ENCODE measurements at places on chromosomes 5 and 9. TPM values are rescaled to one million over a fixed set of nuclear protein-coding genes. Genes with fewer than 3 reads are reported as not detected.

GRCh38 chr5:41973887-41974286 lies 48.8 kb downstream of the FBXO4 start:
- H3K27me3 ChIP-seq = no peaks in the 10 kb centered on the region
- no peaks in the 10 kb centered on the region for H3K36me3 ChIP-seq
- H3K27ac ChIP-seq = no peak overlapping the region
- H3K4me1 ChIP-seq = no peaks in the 10 kb centered on the region

DNA sequence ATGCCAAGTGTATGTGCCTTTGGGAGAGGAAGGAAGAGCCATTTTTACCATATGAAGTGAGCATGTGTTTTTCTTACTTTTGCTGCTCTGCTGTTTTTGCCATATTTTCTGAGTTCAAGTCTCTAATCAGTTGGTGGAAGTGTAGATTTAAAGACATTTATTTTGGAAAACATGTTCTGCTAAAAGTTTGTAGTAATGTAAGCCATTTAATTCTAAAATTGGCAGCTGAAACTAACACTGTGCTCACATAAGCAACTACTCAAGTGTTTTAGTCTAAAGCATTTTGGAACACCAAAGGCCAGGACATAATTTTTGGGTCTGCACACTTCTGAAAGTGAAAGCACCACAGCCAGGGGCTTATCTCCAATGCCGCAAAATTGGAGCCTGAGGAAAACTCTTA lies 363.4 kb upstream of the ZNF608 start:
- H3K27me3 ChIP-seq = no peaks in the 10 kb centered on the region
- H3K4me1 ChIP-seq = no peaks in the 10 kb centered on the region
- no peak overlapping the region for H3K27ac ChIP-seq
- no peak overlapping the region for H3K4me3 ChIP-seq
- no peak for DNase-seq

GRCh38 chr5:14417792-14418765 lies 163.5 kb upstream of the OTULINL start:
- H3K4me1 ChIP-seq = peaks cover 22% of the 10 kb centered on the region
- H3K27ac ChIP-seq = no peak overlapping the region
- H3K4me3 ChIP-seq = no peak overlapping the region

GRCh38 chr5:179223528-179223927 lies 121.7 kb downstream of the ADAMTS2 start:
- no peak overlapping the region for H3K27ac ChIP-seq
- DNase-seq = no peak
- peaks cover 25% of the 10 kb centered on the region for H3K27me3 ChIP-seq

DNA sequence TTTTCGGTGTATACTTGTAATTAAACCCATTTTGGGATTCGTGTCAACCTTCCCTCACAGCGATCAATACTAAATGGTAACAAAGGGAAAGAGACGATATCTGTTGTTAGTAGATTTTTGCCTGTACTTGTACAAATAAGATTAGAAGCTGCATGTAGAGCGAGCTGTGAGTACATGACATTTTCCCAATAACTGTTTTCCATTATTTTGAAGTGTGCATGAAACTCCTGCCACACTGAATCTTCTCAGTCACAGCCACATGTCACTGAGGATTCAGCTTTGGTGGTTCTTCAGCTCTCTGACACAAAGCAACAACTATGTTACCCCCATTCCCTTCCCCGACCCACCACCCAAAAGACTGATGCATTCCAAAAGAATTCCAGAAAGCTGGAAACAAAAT lies 685.6 kb downstream of the EFNA5 start:
- no peaks in the 10 kb centered on the region for H3K36me3 ChIP-seq
- DNase-seq = no peak
- no peaks in the 10 kb centered on the region for H3K4me1 ChIP-seq
- H3K27ac ChIP-seq = no peak overlapping the region
- no peaks in the 10 kb centered on the region for H3K27me3 ChIP-seq

DNA sequence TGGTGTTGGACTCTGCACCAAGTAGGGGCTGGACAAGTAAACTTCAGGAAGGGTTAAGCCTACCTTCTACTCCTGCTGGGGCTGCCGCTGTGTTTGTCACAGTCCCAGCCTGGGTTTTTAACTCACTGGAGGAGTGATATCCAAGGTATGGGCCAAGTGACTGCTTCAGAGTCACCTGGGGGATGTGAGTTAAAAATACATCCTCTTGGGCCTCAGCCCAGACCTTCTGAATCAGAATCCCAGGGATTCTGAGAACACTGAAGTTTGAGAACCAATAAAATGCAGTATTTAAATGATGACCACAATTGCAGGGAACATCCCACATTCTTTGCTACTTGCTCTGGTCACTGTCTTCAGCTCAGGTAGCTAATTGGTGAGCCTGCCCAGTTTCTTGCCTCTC lies 95.1 kb upstream of the DNAH5 start:
- DNase-seq = no peak
- H3K27ac ChIP-seq = no peak overlapping the region
- H3K36me3 ChIP-seq = no peaks in the 10 kb centered on the region
- no peaks in the 10 kb centered on the region for H3K4me1 ChIP-seq
- H3K4me3 ChIP-seq = no peak overlapping the region

GRCh38 chr9:96691326-96691725 lies 36.2 kb upstream of the PRXL2C start:
- DNase-seq = no peak
- H3K27ac ChIP-seq = no peak overlapping the region
- no peaks in the 10 kb centered on the region for H3K4me1 ChIP-seq
- H3K36me3 ChIP-seq = no peaks in the 10 kb centered on the region
- H3K4me3 ChIP-seq = no peak overlapping the region

The ARHGEF37 gene
- total RNA-seq = 0.07 TPM

The PTRH1 gene
- total RNA-seq = 4.4 TPM

The RETREG1 gene
- total RNA-seq = 72.1 TPM

The SEMA4D gene
- total RNA-seq = 377 TPM

The LECT2 gene
- total RNA-seq = not detected

The NPDC1 gene
- total RNA-seq = 60.1 TPM

The NOXA1 gene
- total RNA-seq = 6.4 TPM

The ANKRD18A gene
- total RNA-seq = 16.5 TPM
